ENCODE measurements at places on chromosomes 3 and 15.

GRCh38 chr15:48076454-48076853 lies 44.3 kb upstream of the SLC24A5 start:
- no peak for DNase-seq

DNA sequence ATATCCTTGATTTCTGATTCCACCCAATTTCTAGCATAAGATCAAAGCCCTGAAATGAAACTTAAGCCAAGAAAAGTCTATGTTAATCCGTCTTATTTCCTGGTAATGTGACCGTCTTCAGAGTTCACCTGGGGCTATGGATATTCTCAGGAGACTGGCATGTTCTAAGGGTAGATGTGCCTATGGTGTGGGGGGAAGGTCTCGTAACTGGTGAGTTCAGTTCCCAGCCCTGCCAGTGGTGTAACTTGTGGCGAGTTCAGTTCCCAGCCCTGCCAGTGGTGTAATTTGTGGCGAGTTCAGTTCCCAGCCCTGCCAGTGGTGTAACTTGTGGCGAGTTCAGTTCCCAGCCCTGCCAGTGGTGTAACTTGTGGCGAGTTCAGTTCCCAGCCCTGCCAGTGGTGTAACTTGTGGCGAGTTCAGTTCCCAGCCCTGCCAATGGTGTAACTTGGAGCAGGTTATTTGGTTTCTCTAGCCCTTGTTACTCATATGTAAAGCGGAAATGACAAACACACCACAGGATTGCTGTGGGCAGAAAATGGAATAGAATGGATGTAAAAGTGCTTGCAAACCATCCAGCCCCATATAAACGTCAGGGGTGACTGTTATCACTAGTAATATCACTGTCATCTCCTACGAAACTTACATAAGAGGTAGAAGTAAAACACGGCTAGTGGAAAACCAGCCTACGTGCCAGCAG lies 30.4 kb downstream of the SLC51A start:
- DNase-seq = no peak

- DNase-seq = no peak
These were observed 28.5 kb downstream of the PLCL2 start for GRCh38 chr3:16913264-16913580.

DNA sequence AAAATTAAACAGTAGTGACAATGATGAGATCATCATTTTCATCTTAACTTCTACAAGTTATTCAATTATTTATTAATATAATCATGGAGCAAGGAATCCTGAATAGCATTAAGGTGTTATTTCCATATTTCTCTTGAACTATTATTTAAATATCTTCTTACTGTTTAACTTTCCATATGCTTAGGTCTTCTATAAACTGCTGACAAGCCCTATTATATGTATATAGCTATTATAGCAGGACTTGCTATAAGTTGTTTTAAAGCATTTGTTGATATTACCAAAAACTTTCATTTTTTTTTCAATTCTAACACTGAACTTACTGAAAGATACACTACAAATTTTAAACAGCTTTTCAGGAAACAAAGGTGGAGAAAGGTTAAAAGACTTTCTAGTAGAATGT lies 76.7 kb downstream of the PLD1 start:
- DNase-seq = no peak

- no peak for DNase-seq
These were observed 260.5 kb downstream of the PYDC2 start for GRCh38 chr3:191721390-191721861.

DNA sequence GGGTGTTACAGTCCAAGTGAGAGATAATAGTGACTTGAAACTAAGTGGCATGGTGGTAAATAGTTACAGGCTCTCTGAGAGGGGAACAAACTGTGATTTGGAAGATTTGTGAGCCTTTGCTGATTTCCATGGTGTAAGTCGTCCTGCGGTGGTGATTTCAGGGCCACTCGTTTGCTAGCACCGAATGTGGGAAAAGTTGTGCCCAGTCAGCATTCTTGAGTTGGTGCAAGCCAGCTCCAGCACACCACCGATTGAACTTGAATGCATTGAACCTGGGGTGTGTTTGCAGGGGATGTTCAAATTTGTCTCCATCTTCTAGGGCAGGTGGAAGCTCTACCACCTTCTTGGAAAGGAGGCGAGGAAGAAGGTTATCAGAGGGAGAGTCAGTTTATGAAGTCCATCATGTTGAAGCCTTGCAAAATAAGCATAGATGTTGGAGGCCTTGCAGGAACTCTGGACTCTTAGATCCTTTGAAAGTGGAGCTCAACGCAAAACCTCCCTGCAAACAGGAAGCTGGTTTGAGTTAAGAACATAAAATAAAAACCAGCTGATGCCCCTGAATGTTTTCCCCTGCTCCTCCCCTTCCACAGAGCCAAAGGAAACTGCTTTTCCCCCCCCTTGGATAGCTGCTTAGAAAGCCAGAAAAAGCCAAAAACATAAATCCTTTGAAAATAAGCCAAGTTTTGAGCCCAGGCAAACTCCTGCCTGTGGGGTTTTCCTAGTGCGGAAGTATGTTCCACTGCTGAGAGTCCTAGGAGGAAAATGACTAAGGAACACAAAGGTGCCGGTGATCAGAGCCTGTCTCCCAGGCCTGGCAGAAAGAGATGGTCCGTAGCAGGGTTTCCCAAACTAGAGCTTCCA lies 21.9 kb downstream of the MAPKBP1 start:
- DNase-seq = no peak

DNA sequence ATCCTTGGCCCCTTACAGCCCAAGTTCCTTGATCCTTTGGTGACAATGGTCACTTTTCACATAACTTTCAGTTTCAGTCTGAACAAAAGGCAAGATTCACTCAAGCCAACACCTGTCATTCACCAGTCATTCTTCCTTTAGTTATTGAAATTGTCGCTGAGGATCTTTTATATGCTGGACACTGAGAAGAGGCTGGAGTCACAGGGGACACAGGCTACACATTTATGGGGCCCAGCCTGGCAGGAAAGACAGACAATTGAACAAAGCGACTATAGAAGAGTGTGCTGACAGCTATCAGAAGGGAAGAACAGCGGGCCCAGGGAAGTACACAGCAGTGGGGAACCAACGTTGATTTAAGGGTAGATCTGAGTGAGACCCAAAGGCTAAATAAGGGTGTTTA lies 69.8 kb upstream of the PROK2 start:
- DNase-seq = no peak

GRCh38 chr3:1019157-1019556 lies 73.7 kb upstream of the CNTN6 start:
- no peak for DNase-seq

DNA sequence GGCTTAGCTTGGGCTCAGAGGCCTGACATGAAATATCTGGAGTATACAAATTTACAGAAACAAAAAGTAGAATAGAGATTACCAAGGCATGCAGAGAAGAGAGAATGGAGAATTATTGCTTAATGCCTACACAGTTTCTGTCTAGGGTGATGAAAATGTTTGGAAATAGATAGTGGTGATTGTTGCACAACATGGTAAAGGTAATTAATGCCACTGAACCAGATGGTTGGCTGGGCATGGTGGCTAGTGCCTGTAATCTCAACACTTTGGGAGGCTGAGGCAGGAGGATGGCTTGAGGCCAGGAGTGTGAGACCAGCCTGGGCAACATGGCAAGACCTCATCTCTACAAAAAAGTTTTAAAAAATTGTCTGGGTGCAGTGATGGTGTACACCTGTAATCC lies 46.6 kb upstream of the OSBPL11 start:
- DNase-seq = no peak

GRCh38 chr3:9744162-9744561 lies 5.6 kb upstream of the OGG1 start:
- DNase-seq = no peak

DNA sequence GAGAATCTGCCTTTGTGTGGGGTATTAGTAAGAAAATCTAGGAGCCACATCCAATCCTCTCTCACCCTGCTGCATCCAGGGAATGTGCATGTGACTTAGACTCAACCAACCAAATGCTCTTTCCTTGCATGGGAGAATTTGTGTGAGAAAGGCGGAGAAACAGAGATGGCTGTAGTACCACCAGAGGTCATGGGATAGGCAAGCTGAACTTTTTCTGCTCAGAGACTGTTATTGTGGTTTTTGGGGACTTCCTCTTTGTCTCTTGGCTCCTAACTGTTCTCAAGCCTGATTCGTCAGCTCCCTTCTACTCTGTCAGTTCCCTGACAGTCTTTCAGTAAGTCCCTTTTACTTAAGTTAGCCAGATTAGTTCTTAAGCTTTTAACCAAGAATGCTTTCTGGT lies 2.6 kb upstream of the ZSCAN2 start:
- DNase-seq = no peak

DNA sequence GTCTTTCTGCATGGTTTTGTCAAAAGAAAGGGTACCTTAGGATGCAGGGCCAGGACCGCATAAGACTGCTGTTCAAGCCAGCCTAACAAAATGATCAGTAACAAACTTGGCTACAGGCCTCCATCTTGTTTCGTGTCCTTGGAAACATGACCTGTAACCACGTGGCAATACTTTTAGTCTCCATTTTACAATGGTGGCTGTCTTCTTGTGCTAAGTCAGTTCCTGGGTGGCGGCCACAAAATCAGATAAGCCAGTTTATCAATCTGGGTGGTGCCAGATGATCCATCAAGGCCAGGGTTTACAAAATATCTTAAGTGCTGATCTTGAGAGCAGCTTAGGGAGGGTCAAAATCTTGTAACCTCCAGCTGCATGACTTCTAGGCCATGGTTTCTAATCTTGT lies 57.1 kb upstream of the GK5 start:
- no peak for DNase-seq

DNA sequence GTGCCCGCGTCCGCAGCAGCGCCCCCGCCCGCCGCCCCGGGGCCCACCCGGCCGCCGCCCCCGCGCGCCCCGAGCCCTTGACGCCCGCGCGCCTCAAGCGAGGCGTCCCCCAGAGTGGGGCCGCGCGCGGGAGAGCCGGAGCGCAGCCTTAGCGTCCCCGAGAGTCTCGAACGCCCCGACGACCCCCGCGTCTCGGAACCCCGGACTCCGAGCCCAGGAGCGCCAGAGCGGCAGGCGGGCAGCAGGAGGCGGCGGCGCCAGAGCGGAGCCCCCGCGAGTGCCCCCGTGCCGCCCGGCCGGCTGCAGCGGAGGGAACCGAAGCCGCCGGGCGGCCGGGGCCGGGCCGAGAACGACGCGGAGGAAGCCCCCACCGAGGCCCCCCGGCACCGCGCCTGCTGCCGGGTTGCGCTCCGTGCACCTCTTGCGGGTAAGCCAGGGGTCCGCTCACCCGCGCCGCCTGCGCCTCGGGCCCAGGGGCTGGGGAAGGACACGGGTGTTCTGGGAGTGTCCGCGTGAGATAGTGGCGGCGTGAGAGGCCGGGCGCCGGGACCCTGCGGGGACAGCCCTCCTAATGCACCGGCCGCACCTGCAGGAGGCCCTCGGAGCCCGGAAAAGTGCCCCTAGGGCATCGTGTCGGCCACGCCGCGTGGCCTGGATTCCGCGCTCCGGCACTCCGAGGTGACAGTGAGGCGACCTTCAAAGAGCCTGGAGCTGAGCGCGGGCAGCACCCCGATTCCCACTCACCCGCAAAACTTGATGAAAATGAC lies 52.0 kb upstream of the ULK4 start:
- no peak for DNase-seq

All from hematopoietic multipotent progenitor cell treated with erythropoietin and hydrocortisone succinate and interleukin-3 and kit ligand, for 17 days (in vitro differentiated cells).